Stomach (tissue), 19 donors: ENCODE measurements at places on chromosomes 7 and 10.

DNA sequence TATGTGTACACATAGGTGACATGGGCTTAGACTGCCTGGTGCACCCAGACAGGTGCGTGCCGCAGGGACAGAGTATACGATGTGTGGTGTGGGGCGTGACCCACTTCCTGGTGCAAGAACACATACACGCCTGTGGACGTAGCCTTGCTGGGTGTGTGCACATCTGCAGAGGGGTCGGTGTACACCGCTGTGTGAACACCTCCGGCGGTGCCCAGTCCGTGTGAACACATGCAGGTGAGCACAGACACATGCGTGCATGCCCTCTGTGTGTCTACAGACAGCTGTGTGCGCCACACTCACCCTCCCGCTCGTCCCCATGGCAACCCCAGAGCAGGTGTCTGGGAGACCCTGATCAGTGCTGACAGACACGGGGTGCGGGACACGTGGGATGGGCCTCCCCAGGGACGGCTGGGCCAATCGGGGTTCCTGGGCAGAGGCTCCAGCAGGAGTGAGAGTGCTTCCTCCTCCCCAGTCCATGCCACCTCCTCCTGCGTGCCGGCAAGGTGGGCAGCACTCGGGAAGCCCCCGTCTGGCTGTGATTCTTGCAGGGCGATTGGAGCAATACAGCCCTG lies 23.4 kb downstream of the ELFN1 start:
- DNase-seq: peak; percentile 13

GRCh38 chr10:116408719-116409118 lies 18.9 kb upstream of the PNLIPRP3 start:
- no peak for DNase-seq

DNA sequence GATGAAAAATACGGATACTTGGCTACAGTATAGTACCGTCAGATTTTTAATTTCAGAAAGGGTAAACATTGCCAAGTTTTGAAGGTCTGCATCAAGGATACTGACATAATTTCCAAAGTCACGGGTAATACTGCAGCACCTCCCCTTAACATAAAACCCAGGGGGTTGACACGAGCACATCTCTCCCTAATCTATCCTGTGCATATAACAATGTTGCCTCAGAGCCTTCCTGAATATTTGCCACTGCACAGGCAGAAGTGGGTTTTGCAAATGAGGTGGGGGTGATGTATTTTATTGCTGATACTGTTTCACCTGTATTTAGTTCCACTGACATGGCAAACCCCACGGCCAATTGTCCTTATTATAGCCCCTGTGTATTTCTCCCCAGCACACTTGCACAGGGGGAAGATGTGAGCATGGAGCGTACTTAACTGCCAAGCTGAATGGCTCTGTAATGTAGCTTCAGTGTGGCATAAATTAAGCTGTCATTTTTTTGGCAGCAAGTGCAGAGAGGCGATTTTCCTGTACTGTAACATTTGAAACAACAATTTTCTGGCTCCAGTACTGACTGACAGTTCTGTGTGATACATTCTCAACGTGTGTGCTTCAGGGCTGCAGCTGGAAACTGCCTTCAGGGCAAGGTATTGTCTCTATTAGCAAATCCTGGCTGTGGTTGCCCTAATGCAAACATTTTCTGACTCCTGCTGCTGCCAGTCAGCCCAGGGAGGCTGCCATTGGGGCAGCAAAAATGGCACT lies 299.6 kb upstream of the SP4 start:
- no peak for DNase-seq

DNA sequence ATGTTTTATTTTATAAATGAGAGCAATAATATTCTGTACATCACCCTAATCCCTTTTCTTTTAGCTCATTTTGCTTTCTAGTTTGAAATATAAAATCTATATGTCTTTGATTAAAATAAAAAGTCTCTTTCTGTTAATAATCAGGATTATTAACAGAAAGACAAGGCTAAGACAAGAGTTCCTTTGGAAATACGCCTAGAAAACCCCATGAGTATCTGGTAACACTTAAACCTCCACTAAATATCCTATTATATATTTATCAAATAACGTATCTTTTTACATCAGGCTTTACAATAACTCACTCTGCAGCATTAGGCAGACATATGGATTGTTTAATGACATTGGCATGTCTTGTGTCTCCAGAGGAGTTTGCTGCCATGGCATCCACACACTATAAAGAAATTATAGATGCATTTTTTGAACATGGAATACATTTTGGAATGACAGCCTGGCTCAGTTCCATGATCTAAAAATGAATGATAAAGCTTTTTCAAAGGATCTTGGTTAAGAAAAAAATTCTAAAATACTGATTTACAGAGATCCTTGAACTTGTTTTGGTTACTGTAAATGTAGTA lies 98.7 kb downstream of the TMEM26 start:
- no peak for DNase-seq

GRCh38 chr10:13759168-13759567 lies 172.4 kb downstream of the PRPF18 start:
- DNase-seq: no peak
